ENCODE measurements at places on chromosomes 3 and 15.
A peak's percentile ranks its signal among the peaks of the same experiment; 100 is the strongest.

GRCh38 chr15:98196371-98196770 lies 235.9 kb downstream of the ARRDC4 start:
- no peak for DNase-seq

DNA sequence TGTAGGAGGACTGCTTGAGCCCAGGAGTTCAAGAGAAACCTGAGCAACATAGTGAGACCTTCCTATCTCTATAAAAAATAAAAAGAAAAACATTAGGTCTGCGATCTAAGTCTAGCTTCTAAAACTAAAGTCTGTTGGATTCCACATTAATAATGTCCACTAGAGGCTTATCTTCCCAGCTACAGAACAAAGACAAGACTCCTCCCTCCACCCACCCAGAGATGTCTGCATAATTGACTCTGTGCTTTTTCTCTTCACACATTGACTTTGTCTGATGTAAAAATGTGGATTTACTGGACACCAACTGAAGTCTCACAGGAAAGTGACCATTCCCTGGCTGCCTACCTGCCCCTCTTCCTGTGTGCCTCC lies 91.8 kb downstream of the ATP10A start:
- no peak for DNase-seq

DNA sequence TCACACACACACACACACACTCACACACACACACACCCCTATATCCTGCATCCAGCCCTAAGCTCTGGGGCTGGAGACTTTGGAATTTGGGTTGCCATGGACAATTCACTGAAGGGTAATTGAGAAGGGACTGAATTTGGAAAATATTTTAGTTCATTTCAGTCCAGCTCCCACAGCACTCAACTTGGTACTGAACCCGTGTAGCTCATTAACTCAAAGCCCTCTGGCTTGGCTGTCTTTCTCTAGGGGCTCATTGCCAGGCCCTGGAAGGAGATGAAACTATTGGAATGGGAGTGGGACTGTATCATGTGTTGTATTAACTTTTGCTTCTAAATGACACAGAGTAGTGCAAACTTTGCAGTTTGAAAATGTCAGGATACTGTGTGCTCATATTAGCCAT lies 157.3 kb downstream of the EPHB1 start:
- no peak for DNase-seq

GRCh38 chr3:57309769-57310360 lies 17.4 kb upstream of the ASB14 start:
- no peak for DNase-seq

DNA sequence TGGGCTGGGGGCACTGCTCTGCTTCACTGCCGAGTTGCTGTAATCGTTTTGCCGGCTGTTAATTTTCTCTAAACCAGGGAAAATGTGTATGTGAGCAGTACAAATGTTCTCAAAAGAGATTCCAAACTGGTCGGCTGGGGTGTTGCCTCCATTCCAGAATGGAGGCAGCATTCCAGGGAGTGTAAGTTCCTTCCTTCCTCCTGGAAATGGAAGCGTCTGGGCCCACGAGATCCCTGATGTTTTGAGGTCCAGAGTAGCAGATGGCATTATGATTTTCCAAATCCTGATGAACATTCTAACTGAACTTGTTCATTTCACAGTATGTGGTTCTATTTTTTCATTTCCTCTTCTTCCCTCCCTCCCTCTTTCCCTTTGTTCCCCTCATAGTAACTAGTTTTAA lies 64.4 kb upstream of the SKOR1 start:
- no peak for DNase-seq

- DNase-seq = no peak
Measured at GRCh38 chr3:98557324-98558010, 25.7 kb downstream of the GPR15 start.

DNA sequence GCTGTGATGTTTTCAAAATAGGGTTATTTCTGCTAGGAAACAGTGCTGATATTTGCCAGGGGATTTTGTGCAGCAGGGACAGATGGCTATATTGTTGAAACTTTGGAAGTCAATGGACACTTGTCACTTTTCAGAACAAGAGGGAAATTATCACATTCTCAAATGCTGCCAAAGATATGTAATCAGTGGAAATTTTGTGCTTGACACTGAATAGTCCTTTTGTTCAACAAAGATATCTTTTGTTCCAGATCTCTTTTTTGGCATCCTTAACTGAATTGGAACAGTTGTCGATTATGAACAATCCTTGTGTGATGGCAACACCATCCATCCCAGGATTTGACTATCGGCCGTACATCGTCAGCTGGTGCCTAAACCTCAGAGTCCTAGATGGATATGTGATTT lies 7.8 kb downstream of the CEP97 start:
- DNase-seq = no peak

- DNase-seq = no peak
Measured at GRCh38 chr3:136070334-136070733, 104.8 kb downstream of the PPP2R3A start.

DNA sequence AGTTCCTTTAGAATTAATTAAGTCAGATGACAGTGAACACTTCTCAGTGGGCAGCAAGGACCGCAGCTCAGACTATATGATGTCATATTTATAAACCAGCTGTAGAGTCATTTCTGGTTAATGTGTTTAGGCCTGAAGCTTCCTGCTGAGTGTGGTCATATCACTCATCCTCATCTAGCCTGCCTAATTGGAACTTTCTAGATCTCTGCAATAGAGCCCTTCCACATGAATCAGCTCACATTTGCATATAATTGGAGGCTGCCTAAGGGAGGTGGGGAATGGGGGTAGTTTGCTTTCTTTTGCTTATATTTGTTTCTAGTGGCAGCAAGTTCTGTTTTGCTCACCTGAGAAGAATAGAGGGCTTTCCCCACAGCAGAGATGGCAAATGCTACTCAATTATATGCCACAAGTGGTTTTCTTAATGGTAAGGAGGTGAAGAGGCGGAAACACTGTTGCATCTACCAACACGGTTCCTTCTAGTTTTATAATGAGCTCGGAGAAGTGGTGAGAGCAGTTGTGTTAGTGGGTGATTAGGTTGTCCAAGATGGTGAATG lies 148.1 kb downstream of the KLHL25 start:
- DNase-seq = peak; percentile 6

DNA sequence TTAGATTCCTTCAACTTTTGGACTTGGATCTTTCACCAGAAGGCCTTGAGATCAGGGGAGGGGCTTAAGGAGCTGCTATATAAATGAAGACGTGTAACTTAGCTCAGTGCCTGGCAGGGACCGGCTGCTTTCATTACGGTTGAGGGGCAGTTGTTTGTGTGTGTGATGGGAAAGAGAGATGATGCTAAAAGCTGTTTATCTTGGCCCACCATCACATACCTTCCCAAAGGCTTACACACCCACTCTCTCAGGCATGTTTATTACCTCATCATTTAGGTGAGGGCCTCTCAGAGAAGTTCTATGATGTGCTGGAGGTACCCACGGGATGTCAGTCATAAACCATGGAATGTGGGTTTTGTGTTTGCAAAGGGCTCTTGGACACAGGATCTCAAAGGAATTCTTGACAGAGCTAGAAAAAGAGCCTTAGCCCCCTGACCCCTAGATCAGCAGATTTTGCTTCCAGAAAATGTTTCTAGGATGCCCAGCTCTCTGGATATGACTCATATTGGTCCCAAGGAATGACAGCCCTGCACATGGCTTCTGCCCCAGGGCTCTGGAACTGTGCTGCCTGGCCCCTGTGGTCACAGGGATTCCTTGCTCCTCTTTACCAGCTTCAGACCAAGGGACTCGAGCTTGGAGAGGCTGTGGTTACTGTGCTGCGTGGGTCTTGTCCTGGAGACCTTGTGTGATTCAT lies 15.9 kb upstream of the SMAD3 start:
- DNase-seq = no peak

DNA sequence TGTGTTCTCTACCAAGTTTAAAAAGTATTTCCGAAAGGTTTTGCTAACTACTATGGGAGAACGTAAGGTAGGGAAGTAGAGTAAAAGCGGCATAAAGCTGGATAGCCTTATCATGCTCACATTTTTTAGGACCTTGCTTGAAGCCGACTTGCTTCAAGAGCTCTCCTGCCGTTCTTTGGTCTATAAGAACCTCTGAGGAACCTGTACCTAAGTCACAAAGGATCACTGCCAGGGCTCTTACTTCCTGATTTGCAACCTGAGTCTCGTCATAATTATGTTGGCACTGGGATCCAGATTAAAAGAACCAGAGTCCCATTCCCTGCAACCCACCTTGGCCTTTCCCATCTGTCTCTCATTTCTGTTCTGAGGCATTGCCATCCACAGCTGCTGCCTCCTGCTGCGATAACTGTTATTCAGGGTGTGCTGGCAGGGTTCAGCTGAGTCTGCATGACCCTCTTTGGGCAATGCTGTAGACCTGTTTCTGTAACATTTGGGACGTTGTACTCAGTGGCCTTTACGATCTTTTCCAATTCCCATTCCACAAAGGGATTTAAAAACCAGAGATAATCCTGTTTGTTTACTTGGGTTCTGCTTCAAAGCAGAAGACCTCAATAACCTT lies 131.0 kb upstream of the UMPS start:
- no peak for DNase-seq

DNA sequence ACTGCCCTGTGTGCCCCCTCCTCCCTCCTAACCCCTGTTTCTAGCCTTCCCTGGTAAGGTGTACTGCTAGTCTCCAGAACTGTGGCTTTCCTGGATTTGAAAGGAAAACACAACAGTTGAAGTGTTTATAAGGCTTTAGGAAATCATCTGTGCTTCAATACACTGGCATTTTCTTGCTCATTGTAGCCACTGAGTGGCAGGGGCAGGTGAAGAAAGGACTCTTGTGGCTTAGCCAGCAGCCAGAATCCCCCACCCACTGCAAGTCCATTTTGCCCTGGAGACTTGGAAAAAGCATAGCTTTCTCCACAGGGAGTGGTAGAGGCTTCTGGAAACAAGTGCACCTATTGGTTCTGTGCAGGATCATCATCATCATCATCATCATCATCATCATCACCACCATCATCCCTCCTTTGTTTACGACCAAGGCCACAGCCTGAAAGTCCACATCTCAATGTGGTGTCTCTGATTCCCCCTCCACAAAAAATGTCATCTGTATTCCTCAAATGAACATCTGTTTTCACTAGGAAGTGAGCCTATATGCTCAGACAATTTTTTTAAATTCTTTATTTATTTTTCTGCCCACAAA lies 33.4 kb downstream of the AQP9 start:
- no peak for DNase-seq
